ENCODE measurements at places on chromosomes 16 and 17.

DNA sequence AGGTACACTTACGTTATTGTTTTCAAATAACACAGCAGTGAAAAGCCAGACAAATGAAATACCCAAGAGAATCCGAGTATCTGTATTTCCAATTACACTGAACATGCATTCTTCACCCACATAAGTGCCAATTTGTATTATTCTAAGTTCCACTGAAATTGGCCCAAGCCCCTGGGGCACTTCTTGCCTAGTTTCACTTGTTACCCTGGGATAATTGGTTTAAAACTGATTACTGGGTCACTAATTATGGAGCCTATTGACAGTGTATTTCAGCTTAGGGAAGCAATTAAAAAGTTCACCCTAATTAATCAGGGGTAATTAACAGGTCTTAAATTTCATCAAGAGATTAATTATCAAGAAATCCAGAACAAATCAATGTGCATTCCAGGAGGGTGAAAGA lies 60.5 kb upstream of the HS3ST2 start:
- no peak for DNase-seq

GRCh38 chr17:81524039-81524864 lies 3.9 kb upstream of the FSCN2 start:
- DNase-seq: no peak

DNA sequence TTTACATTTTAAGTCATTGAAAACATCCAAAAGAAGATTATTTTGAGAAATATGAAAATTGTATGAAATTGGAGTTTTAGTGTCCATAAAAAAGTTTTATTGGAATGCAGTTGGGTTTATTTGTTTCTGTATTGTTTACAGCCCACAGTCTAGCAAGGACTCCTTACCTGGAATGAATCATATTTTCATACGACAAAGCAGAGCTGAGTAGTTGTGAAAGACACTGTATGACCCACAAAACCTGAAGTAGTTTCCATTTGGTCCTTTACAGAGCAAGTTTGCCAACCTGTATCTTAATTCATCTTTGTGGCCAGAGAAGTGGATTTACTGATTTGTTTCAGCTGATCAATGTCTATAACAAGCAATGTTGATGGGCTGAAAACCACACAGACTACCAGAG lies 10.3 kb downstream of the CCL18 start:
- DNase-seq: no peak

- no peak for DNase-seq
Observed at GRCh38 chr16:57720142-57720575, 15.4 kb upstream of the KATNB1 start.

DNA sequence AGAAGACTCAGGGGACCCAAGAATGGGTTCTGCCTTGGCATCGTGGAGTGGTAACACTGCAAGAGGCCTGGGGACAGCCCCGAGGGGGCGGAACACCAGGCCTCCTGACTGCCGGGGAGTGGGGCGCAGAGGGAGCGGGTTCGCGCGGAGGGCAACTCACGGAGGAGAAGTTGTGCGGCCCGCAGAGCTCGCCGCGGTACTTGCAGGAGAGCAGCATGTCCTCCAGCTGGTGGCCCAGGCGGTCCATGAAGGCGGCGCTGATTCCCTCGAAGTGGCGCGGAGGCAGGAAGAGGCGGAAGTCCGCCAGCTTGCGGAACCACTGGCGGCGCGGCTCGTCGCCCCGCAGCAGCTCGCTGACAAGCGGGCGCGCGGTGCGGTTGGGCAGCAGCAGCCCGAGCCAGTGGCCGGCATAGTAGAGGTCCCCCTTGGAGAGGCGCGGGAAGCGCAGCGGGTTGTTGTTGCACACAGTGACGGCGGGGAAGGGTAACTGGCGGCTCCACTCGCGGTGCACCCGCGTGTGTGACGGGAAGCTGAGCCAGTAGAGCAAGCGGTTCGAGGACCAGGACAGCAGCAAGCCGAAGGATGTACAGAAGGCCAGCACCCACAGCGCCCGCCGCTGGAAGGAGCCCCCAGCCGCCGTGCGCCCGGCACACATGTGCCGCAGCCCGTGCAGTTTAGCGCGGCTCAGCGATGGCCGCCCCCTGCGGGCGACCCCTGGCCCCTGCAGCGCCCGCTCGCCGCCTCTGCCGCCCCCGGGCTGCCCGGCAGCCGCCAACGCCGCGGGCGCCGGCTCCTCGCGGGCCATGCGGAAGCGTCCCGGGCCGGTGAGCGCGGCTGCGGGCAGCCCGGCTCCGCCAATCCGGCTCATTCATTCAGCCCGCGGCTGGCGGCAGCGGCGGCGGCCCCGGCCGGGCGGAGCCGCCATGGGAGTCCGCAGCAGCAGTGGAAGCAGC lies 1.6 kb downstream of the ASIC2 start:
- DNase-seq: no peak

DNA sequence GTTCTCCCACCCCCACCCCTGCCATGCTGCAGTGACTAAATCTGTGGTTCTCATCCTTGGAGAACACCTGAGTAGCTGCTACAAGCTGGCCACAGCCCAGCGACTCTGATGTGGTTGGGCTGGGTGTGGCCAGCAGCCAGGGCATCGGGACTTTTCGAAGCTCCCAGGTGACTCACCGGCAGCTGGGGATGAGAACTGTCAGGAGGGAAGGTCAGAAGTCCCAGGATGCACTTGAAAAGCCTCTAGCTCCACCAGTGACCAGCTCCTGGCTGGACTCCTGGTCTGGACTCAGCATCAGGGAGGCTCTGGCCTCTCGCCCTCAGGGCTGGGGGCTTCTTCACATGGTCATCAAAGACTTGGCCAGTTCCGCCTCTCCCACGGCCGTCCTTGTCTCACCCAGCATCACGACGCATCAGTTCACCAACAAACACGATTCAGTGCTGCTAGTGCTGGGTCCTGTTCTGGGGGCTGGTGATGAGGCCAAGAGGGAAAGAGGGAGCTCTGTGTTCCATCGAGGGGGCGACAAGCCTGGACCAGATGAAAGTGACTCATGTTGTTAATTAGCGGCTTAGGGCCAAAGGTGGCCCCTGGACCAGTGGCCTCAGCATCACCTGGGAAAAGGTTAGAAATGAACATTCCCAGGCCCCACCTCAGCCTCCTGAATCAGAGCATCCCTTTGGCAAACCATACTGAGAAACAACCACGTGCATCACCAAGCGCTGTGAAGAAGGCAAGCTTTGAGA lies 3.9 kb upstream of the C17orf99 start:
- no peak for DNase-seq

DNA sequence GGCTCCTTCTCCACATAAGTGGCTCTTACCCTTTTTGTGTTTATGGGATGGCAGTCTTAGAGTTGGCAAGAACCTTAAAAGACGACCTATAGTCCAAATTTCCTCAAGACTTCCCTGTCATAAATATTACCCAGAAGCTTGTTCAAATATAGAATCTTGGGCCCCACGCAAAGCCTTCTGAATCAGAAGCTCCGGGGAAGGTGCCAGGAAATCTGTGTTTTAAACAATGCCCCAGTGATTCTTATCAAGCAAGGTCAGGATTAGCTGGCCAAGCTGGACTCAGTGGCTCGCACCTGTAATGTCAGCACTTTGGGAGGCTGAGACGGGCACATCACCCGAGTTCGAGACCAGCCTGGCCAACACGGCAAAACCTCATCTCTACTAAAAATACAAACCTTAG lies 85.7 kb downstream of the TIMM22 start:
- no peak for DNase-seq

DNA sequence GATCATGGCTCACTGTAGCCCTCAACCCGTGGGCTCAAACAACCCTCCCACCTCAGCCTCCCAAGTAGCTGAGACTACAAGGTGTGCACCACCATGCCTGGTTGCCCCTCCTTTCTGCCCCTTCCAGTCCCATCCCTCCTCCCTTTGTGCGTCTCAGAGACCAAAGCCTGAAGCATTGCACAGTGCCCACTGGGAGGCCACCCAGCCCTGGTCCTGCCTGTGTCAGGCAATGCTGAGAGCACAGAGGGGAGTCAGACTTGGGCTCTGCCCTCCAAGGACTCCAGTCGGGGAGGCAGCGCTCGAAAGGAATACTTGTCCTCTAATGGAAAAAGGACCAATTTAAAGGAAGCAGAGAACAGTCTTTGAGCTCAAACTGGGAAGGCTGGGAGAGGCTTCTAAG lies 20.4 kb downstream of the RAI1 start:
- DNase-seq: no peak

DNA sequence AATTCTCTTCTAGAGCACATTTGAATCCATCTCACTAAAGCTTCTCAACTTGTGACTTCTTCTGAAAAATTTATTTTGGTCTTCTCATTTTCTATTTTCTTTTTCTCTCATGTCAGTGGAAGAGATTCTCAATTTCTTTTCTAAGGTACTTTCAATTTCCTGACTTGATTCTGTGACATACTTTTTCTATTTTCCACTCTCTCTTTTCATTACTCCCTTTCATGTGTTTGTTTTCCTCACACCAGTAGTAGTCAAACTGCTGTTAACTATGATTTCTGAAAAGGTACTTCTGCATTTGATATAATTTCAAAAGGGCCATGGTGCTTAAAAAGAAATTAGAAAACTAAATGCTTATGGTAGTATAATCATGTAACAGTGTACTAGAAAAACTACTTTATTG lies 41.9 kb downstream of the NFAT5 start:
- DNase-seq: no peak

DNA sequence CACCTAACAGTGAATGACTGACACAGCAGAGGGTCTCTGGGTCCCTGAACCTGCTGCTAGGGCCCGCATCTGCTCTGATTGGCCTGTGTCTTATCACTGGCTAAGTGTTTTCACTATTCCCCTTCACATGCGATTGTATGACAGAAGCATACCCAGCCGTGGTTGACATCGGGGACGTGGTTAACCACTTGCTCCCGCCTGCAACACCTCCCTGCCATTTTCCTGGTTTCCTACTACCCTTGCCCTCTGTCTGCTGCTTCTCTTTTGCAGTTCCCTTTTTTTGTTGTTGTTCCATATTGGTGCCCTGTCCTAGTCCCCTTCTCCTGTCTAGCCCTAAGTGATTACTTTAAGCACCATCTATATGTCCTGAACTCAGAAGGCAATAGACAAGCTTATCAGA lies 177.0 kb downstream of the RGS9 start:
- DNase-seq: no peak

DNA sequence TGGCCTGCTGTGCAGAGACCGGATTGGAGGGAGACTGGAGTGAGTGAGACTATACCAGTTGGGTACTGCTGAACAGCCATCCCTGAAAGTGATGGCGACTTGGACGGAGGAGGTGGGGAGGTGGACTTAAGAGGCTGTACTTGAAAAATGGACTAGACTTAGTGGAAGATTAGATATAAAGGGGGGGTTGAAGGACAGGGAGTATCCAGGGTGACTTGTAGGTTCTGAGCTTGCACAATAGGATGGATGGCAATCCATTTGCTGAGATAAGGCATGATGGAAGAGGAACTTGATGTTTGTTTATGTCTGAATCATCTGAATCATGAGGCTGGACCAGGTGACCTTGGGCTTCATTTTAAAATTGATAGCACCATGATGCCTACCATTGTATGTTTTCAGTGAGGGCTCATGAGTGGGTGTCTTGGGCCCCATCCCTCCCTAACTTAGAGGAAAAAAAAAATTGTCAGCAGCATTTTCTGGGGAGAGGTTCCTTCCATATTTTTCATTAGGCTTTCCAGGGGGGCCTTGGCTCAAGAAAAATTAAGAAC lies 41.2 kb downstream of the PRKCA start:
- DNase-seq: no peak

- DNase-seq: no peak
Observed at GRCh38 chr16:87527055-87527724, 34.4 kb upstream of the ZCCHC14 start.

DNA sequence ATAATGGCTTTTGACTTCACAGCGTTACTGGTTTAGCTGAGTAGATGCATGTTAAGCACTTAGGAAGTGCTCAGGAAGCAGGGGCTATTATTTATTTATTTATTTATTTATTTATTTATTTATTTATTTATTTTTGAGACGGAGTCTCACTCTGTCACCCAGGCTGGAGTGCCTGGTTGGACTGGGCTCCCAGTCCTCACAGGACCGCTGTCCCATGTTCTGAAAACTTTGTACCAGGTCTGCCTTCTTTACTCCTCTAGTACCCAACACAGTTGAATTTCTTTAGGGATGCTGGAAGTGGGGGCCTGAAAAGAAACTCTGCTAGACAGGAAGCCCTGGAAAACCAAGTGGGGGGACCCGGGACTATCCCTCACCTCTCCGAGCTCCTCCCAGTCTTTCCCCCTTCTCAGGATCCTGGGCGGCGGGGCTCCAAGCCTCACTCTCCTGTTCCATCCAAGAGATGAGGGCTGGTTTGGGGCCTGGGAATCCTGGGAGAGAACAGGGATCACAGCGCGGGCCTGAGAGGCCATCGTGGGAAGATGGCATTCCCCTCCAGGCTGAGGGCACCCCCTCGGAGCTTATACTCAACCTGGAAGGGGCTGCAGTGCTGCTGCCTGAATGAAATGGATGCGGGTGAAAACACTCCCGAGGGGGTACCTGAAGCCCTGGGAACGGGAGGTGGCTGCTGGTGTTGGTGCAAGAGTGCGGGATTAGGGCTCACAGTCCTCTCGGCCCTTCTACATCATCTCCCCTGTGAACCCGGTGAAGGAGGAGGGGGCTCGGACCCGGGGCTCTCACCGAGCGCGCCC lies 674 bp downstream of the ZNF688 start:
- no peak for DNase-seq

GRCh38 chr16:12874186-12874585 lies 27.2 kb upstream of the SHISA9 start:
- no peak for DNase-seq

GRCh38 chr16:590188-590814 lies 435 bp downstream of the RAB40C start:
- DNase-seq: no peak

DNA sequence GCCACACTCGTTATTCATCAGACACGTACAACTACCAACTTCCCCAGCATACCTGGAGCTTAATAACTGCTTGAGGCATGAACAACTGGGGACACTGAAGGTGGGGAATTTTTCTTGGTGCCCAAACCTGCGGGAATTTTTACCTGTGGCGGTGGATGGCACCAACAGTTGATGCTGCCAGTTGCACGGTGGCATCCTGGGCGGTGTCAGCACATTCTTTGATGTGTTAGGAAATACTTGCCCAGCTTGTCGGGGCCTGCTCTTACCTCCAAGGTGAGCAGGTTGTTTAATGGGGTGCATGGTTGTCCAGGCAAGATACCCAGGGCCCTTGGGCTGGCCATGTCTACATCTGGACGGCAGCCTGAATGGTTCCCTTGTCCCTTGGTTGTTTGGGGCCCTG lies 79.6 kb downstream of the CRISPLD2 start:
- no peak for DNase-seq

GRCh38 chr16:89572485-89573205 lies 2.9 kb upstream of the CPNE7 start:
- no peak for DNase-seq

DNA sequence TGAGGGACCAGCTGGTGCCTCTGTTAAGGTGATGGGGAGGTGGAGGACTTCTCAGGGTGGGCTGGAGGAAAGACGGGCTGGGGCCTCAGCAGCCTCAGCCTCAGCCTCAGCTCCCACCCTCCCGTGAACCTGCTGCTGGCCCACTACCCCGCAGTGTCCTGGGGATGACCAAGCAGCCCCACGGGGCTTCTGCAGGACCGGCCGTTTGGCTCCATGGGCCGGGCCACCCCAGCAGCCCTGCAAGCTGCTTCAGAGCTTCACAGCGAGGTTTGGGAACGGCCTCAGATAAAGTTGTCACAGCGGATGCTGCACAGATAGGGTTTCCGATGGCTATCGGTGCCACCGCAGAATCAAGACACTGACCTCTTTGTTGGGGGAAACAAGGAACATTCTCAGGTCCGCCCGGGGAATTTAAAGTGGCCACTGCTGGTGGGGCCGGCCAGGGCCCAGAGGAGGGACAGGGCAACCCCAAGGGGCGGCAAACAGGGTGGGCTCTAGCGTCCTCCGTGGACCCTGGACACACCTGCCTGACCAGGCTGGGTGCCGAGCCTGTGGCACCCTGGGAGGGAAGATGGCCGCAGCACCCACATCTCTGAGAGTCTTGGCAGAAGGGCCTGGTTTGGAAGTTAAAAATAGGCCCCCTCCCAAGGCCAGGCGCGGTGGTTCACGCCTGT lies 47.8 kb upstream of the ZC3H18 start:
- no peak for DNase-seq

Data from stimulated activated CD4-positive, alpha-beta T cell treated with anti-CD3 and anti-CD28 coated beads, Interleukin-1b, Interleukin-23, amount 100 ng/mL, for 1 hour (primary cell).